ENCODE measurements at places on chromosomes 1 and 21.

DNA sequence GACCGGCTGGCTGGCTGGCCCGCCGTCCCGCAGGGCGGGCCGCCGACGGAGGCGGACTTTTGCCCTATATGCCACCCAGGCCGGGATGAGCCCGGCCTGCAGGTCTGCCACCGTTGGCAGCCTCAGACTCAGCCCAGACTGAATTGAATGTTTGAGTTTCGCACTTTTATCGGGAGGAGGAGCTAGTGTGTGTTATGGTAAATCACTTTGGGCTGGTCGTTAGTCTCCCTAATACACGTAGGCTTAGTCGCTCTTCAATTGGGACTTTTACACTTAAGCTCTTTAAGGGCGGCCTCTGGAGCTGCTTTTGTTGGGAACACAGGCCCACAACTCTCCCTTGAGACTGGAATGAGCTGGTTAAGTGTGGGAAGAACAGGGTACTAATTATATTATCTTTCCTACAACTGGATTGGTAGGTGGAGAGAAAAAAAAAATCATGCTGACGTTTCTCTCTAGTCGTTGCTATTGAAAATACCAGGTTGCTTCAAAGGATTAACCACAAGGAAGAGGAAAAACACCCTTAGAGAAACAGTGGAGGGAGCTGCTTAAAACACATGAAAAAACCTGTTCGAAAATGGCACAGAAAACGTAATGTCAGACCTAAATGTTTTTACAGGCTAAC is 1.4 kb upstream of the IRF2BP2 start:
- DNase-seq = no peak

GRCh38 chr1:183374825-183375224 is 43.4 kb downstream of the NMNAT2 start:
- no peak for DNase-seq

DNA sequence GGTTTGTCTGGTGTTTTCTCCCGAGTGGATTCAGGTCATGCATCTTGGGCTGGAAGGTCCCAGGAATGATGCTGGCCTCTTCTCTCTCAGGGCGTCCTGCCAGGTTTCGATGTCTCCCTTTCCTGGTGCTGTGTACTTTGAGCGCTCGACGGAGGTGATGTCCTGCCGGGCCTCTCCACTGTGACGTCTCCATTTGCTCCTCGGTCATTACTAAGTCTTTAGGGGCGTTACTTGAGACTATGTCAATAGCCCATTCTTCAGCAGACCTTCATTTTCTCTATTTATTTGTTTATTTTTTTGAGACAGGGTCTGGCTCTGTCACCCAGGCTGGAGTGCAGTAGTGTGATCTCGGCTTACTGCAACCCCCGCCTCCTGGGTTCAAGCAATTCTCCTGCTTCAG is 37.2 kb upstream of the TNFRSF1B start:
- no peak for DNase-seq

DNA sequence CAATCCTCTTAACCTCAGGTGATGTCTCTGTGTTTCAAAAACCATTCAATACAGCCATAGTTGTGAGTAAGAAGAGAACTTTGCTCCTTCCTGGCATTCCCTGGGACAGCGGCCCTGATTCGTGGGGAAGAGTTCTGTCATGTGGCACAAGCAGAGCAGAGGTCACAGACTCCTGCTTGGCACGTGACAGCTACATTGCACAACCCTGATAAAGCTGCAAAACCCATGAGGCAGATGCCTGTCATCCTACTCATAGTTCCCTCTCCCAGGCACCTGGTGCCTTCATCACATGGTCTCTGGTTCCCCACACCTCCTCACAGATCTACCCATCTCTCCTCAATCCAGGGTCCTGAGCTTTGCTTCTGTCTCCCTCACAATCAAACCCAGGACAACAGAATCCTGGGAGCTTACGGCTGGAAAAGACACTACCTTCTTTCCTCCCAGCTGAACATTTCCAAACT is 70.8 kb downstream of the PLPP3 start:
- no peak for DNase-seq

DNA sequence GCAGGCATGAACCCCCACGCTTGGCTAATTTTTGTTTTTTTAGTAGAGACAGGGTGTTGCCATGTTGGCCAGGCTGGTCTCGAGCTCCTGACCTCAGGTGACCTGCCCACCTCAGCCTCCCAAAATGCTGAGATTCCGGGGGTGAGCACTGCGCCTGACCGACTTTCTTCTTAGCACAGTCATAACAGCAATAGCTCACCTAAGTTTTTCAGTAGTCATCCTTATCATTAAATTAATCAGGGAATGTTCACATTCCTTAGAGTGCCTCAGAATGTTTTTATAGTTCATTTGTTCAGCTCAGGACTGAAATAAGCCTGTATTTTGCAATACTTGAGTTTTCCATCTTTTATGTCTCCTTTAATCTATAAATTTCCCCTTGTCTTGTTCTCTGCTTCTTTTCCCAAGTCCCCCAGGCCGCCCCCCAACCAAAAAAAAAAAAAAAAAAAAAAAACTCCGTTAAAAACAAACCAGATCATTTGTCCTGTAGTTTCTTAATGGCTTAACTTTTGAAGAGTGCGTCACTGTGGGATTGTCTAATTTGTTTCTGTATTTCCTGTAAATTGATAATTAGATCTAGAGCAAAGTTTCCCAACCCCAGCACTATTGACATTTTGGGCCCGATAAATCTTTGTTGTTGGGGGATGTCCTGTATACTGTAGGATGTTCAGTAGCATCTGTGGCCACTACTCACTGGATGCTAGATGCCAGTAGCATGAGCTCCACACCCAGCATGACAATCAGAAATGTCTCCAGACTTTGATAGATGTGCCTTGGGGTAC is 120.7 kb downstream of the ITSN1 start:
- no peak for DNase-seq

GRCh38 chr1:1628754-1629429 is 3.1 kb upstream of the MMP23B start:
- DNase-seq = no peak

- no peak for DNase-seq
These were observed 40.9 kb upstream of the SIK1 start for GRCh38 chr21:43467785-43468184.

GRCh38 chr21:28272272-28272992 is 720.2 kb downstream of the LTN1 start:
- DNase-seq = no peak
